Activated T-cell treated with anti-CD3 and anti-CD28 coated beads, Interleukin-2, amount 50 U/mL, for 4 hours (primary cell): ENCODE measurements at places on chromosomes 13 and 19. TPM values are rescaled to one million over a fixed set of nuclear protein-coding genes. Genes with fewer than 3 reads are reported as not detected.
A peak's percentile ranks its signal among the peaks of the same experiment; 100 is the strongest.

The LILRB2 gene
- total RNA-seq: not detected

The TPTE2 gene
- not detected for total RNA-seq

The CLPTM1 gene
- total RNA-seq: 112 TPM

The FPR3 gene
- total RNA-seq: not detected

The KLK4 gene
- not detected for total RNA-seq

The CARS2 gene
- total RNA-seq: 72.6 TPM

The CASP14 gene
- total RNA-seq: not detected

The RETN gene
- not detected for total RNA-seq

GRCh38 chr13:77930430-77930829 is 11.8 kb upstream of the EDNRB start:
- DNase-seq: no peak

DNA sequence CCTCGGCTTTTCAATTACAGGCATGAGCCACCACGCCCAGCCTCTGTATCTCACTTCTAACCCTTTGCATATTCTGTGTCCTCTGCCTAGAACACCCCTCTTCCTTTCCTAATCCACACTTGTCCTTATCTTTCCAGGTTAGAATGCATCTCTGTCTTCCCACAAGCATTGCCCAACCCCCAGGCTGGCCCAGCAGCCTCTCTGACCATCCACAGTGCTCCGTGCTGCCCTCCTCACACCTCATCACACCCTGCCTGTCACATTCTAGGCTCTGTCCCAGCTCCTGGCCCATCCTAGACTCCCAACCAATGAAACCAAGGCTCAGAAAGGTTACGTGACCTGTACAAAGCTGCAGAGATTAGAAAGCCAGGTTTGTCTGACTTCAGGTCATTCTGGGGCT is 11.3 kb downstream of the JAK3 start:
- DNase-seq: no peak

DNA sequence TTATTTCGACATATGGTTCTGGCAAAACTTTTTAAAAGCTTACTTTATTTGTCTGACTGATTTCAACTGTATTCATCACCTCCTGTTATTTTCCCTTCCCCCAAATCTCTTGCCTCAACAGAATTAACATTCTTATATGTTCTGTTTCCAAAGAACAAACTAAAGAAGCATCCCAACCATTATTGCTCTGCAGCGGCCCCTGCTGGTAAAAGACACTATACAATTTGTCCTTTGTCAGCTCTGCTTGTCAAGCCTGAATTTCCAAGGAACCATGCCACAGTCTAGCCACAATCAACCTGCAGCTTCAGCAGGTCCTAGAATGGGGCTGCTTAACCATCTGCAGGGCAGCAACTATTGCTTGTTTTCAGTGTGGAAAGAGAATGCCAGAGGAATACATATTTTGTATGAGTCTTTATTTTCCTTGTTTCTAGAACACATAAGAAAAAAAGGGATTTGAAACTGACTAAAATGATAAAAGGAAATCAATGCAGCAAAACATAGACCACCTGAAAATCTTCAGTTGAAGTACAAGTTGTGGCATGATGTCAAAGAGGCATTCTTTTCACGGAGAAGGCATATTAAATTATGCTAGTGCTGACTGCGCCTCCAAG is 845.3 kb downstream of the DIAPH3 start:
- DNase-seq: peak; percentile 25

GRCh38 chr13:38686577-38687245 is at the start of gene FREM2:
Gene FREM2 (plus strand): TSS chr13:38687077. CDS start chr13:38687345, 268 bp downstream.
- no peak for DNase-seq

- DNase-seq: no peak
These were observed 22.0 kb downstream of the SAE1 start for GRCh38 chr19:47152632-47153031.

- DNase-seq: no peak
These were observed 13.7 kb downstream of the CHAMP1 start for GRCh38 chr13:114328034-114328433.

DNA sequence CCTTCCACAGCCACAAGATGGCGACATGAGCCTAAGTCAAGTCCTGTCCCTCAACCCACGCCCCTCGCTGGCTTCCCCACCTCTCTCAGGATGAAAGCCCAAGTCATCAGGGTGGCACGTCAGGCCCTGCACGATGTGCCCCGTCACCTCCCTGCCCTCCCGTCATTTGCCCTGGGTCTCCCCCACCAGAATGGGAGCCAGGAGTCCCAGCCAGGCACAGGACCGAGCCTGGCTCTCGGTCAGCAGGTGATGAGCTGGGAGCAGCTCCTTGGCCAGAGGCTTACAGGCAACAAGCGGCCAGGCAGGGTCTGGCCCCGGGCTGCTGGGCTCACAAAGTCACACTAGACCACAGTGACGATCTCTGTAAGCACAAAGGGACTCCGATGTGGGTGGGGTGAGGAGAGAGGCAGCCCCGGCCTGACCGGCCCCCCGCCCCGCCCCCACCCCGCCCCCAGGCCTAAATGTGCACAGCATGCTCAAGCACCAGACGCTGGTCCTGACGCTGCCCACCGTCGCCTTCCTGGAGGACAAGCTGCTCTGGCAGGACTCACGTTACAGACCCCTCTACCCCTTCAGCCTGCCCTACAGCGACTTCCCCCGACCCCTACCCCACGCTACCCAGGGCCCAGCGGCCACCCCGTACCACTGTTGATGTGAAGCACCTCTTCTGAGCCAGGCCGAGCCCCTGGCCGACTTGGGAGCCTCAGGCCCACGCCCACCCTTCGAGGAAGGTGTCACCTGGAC is 7.3 kb downstream of the MRPL4 start:
- peak; percentile 87 for DNase-seq

DNA sequence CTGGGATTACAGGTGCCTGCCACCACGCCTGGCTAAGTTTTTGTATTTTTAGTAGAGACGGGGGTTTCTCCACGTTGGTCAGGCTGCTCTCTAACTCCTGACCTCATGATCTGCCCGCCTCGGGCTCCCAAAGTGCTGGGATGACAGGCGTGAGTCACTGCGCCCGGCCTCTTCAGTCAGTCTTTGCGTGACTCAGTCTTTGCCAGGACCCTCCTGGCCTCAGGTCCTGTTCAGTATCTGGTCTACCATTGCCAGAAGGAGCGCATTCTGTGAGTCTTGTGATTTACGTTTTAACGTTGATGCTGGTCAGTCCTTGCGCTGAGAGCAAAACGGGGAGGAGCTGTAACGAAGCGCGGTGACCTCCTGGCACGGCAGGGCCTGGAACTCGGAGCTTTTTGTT is 7.6 kb upstream of the HMG20B start:
- DNase-seq: no peak

- peak; percentile 26 for DNase-seq
These were observed 752 bp downstream of the ZMYM5 start for GRCh38 chr13:19862481-19863313.

DNA sequence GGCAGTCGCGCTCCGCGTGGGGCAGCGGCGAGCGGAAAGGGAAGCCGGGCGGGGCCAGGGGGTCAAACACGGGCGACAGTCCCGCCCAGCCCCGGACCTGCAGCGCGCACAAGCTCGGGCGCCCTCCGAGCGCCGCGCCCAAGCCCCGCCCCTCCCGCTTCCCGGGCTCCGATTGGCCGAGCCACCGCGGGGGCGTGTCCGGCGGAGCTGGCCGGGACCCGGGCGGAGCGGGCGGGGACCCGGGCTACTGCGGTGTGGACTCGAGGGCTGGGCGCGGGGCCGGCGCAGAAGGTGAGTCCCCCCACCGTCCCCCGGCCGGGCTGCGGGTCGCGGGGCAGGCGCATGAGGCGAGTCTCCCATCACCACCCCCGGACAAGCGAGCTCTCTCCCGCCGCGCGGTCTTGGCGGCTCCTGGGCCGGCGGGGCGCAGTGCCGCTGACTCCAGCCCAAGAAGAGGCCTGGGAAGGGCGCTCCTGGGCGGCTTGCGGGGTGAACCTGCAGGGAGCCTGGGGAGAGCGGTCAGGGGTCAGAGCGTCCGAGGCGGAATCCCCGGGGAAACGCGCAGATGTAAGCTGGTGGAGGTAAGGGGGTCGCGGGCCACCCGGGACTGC is at the start of gene PLEKHF1:
TSS of gene PLEKHF1 (plus strand) at position 247 of the 611 bp plus-strand sequence. CDS start 8,379 bp downstream, outside the sequence.
- peak; percentile 69 for DNase-seq

- DNase-seq: no peak
These were observed 5.0 kb upstream of the ADM5 start for GRCh38 chr19:49684251-49684982.

DNA sequence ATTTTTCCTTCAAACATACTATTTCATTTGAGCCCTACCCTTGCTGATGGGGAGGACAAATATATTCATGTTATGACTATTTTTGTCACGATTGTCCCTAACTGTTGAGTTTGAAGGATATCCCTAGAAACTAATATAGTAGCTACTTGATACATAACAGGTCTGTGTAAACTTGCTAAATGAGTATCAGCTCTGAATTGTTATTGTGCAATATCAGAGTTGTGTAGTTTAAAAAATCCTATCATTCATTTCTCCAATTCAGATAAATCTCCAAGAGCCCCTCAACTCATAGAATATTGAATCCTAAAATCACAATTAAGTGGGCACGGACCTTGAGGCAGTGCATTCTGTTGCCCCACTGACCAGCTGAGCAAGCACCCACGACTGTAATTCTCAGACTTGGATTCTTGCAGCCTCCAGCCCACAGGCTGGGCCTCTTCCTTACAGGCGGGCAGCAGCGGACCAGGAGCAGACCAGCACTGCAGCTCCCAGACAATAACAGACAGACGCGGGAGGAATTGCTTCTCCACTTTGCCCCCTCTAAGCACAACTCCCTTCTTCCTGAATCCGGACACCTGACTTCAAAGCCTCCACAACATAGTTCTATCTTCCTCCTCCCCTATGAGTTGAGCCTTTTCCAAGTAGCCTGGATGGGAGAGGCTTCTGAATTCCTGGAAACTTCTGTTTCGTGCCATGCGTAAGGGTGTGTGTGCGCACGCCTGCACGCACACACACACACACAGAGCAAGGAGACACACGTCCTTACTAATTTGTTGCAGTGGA is 337.6 kb upstream of the ARGLU1 start:
- no peak for DNase-seq

- no peak for DNase-seq
These were observed 6.7 kb downstream of the TMTC4 start for GRCh38 chr13:100667894-100668293.

- no peak for DNase-seq
These were observed 401.7 kb upstream of the HTR2A start for GRCh38 chr13:47298506-47298905.

DNA sequence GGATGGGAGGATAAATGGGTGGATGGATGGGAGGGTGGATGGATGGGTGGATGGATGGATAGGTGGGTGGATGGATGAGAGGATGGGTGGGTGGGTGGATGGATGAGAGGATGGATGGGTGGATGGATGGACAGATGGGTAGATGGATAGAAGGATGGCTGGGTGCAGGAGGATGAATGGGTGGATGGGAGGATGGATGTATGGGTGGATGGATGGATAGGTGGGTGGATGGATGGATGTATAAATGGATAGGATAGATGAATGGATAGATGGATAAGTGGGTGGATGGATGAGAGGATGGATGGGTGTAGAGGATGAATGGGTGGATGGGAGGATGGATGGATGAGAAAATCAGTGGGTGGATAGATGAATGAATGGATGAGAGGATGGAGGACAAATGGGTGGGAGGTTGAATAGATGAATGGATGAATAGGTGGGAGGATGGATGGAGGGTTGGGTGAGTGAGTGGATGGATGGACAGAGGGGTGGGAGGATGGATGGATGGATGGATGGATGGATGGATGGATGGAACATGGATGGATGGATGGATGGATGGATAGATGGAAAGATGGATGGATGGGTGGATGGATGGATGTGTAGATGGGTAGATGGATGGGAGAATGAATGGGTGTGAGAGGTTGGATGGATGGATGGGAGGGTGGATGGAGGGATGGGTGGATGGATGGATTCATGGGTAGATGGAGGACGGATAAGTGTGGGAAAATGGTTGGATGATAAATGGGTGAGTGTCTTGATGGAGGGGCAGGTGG is 35.9 kb upstream of the ONECUT3 start:
- DNase-seq: no peak

DNA sequence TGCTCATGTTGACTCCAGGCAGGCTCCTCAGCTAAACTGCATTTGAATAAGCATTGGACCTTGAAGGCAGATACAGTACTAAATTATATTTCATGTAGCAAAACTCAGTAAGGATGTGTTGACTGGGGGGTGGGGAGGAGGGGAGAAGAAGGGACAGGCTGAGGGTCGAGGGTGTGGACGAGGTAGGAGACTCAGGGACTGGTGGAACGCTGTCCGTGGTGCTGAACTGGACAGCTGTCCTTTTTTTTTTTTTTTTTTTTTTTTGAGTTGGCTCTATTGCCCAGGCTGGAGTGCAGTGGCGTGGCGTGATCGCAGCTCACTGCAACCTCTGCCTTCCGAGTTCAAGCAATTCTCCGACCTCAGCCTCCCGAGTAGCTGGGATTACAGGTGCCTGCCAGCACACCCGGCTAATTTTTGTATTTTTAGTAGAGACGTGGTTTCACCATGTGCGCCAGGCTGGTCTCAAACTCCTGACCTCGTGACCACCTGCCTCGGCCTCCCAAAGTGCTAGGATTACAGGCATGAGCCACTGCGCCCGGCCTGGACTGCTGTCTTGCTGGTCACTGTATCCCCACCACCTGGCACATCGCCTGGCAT is 33.2 kb upstream of the CASP14 start:
- no peak for DNase-seq

GRCh38 chr19:8144273-8144995 is 5.0 kb downstream of the FBN3 start:
- no peak for DNase-seq

DNA sequence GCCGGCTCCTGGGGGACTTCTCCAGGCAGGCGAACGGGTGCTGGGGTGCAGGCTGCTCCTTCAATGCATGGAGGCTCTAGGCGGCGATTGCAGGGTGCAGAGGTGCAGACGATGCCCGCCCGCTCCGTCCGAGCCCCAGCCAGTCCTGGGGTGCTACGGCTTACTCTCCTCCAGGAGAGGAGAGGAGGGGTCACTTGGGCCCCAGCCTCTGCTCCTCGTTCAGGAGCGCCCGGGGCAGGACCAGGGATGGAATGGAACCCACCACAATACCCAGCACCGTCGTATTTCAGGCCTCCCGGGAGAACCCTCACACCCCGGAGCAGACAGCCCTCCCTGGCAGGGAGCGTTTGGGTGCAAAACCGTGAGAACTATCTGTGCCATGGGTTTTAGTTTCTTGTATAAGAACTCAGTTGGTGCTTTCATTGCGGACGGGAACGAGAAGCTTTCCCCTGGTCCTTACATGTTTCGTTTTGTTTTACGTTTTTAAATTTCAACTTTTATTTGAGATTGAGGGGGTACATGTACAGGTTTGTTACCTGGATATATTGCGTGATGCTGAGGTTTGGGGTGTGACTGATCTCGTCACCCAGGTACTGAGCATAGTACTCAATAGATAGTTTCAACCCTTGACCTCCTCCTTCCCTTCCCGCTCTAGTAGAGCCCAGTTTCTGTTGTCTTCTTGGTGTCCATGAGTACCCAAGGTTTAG is 46.8 kb downstream of the ARHGEF18 start:
- DNase-seq: no peak
